Skin of body (tissue), 3 donors: ENCODE measurements at places on chromosomes 7 and 10. TPM values are rescaled to one million over a fixed set of nuclear protein-coding genes. Genes with fewer than 3 reads are reported as not detected.

NEUROD6 gene
- 0.30 TPM for total RNA-seq

IRF5 gene
- 4.2 TPM for total RNA-seq

RP9 gene
- total RNA-seq = 8.9 TPM

MYO3A gene
- 2.3 TPM for total RNA-seq

ASB10 gene
- total RNA-seq = 0.69 TPM

COL13A1 gene
- total RNA-seq = 10.1 TPM

SFRP5 gene
- 1.7 TPM for total RNA-seq

GNGT1 gene
- total RNA-seq = not detected

JAKMIP3 gene
- total RNA-seq = 0.39 TPM

DNA sequence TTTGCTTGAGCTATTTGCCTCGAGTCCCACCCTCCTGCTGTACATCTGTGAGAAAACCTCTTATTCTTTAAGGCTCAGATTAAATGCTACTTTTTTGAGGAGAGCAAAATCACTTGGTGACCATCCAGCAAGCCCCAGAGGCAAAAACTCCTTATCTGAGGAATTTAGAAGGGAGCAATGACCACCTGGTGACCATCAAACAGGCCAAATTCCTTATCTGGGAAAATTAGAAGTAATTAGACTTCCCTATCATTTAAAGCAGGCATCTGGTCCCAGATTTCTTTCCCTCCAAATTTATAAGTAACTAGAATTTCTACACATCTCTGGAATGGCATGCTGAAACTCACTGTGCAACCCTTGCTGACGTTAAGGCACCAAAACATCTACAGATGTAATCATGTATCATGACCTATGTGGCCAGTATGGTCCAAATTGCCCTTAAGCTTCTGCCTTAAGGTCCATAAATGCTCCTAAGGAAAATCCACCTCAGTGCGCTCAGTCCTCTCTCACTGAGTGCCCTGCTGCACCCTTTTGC, 40.9 kb upstream of the PDLIM1 start:
- DNase-seq = no peak

DNA sequence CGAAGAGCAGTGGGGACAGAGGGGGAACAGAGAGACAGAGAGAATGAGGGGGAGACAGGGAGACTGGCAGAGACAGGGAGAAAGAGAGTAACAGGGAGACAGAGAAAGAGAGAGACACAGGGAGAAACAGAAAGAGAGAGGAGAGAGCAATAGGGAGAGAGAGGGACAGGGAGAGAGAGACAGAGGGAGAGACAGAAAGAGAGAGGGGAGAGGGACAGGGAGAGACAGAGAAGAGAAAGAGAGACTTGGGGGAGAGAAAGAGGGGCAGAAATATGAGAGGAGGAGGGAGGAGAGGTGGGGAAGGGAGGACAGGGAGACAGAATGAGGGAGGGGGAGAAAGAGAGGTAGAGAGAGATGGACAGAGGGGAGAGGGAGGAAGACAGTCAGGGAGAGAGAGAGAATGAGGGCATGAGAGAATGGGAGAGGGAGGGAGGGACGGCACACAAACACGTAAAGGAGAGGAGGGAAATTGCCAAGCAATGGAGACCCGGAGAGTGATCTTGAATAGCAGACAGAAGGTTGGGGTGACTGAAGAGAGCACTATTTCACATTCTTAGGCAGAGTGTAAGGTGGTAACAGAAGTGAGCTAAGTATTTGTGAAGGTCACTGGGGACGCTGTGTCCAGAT, 33.3 kb upstream of the KCNMA1 start:
- no peak for DNase-seq

- DNase-seq = no peak
These were observed 77.6 kb upstream of the UNC5B start for GRCh38 chr10:71134732-71135211.

- DNase-seq = no peak
These were observed 190.1 kb upstream of the AKR1E2 start for GRCh38 chr10:4635883-4636282.

DNA sequence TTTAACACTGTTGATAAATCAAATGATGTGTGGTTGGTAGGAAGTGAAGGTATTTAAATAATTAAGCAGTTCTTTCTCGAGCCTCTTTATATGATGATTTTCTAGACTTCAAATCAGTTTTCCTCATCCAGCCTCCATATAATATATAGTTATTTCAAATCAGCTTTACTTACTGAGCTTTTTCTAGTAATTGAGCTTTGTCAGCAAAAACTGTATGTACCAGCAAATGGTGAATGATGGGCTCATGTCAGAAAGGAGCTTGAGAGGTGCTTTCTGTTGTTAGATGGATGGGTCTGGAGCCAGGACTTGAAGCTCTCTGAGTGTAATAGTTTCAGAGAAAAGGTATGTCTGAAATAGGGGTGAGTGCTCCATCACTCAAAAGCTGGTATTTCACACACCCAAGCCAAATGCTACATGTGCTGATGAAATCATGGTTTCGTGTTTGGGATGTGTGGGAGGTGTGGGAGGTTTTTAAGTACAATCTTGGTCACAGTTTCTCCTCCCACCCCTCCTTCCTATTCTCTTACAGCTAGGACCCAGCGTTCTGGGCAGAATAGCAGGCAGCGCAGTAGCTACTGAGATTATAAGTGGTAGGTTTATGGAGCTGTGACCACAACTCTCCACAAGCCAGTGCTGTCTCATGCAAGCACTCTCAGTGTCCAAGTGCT, 55.8 kb downstream of the LRMDA start:
- no peak for DNase-seq

- DNase-seq = no peak
These were observed 46.4 kb downstream of the KIAA1217 start for GRCh38 chr10:24255115-24255880.

DNA sequence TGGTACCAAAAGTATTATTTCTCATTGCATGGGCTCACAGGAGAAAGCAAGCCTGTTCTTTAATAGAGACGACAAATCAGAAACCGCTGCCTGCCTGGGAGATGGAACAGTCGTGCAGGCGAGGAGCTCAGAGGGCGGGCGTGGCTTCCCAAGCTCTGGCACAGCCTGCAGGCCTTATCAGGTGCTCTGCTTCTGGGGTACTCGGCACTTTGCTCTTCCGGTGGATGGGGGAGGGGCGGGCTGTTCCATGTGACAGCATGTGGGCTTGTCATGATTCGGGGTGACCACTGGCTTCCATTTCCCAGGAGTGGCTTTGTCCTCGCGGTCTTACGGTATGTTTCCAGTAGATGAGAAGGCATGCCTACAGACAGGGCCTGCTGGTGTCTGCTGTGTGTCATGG, 228.6 kb downstream of the MGMT start:
- DNase-seq = no peak

DNA sequence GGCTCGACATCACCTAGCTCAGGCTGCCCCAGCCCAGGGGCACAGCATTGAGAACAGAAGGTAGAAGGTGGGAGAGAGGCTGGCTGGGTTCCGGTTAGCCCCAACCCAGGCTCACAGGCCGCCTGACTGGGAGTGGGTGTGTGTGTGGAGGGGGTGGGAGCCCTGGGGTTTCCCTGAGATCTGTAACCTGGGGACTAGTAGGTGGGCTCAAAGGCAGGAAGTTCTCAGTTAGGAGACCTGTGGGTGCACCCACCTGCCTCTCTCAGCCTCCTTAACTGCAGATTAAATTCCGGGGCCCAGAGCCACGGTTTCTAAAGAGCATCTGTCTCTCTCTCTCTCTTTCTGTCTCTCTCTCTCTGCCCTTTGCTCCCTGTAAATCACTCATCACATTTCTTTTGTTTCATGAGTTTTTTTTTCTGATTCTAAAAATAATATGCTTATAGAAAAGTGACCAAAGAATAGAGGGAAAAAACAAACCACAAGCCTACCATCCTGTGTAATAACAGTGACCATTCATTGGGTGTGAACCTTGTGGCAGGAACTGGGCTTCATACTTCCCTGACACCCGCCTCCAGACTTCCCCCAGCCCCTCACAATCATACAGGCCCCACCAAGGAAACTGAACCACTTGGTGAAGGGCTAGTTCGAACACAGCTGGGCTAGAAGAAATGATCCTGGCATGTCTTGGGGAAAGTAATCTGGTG, 83.4 kb upstream of the SMNDC1 start:
- no peak for DNase-seq

GRCh38 chr7:134520130-134520529, 7.2 kb upstream of the AKR1B10 start:
- DNase-seq = no peak

DNA sequence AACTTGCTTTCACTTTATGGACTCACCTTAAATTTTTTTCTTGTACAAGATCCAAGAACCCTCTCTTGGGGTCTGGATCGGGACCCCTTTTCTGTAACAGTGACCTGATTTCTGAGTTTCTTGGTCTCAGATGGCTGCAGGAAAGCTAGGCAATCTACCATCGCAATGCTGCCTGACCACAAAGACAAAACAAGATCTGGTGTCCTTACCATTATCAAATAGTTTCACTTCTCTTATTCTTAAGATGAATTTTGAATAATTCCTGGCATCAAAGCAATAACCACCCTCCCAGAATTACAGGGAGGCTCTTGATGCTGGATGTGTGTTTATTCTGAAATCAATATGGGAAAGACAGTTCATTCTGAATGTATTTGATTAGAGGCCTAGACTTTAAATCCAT, 77.4 kb upstream of the FRMD4A start:
- no peak for DNase-seq

DNA sequence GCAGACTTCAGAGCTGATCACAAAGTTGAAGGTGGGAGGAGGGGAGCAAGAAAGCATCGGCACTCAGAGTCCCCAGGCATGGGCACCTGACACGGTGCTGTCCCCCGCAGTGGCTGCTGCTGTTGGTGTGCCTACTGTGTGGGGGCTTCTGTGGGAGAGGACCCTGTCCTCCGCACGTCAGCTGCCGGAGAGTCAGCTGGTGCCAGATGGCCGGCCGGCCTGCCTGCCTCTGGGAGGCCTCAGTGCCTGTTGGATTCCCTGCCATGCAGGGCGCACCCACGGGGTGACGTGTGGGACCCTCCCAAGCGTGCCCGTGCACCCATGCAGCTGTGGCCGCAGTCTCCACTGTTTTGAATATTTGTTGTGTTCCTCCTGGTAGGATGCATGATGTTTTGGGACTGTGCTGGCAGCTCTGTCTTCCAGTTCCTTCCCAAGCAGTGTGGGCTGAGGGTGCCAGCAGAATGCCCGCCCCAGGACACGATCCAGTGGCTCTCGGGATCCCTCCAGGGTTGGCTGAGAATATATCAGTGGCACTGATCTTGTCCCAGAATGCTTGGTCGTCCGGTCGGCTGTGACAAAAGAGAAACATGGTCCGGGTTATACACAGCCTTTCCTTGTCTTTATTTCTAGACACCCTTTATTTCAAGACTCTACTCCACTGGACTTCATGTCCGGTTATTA, 185.6 kb downstream of the MGMT start:
- no peak for DNase-seq

DNA sequence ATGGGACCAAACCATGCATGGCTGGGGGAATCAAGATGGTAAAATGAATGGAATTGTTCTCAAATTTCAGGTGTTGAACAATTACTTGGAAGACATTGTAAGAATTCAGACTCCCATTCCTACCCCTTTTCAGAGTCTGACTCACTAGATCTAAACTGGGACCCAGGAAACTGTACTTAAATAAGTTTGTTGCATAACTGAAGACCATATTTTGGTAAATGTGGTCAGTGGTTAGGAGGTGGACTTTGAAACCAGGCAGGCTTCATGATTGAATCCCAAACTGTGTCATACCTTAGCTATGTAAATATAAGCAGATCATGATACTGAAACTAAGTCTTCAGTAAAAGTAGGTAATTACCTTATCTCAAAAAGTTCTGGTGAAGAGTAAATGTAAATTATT, 41.7 kb downstream of the ZWINT start:
- DNase-seq = no peak

DNA sequence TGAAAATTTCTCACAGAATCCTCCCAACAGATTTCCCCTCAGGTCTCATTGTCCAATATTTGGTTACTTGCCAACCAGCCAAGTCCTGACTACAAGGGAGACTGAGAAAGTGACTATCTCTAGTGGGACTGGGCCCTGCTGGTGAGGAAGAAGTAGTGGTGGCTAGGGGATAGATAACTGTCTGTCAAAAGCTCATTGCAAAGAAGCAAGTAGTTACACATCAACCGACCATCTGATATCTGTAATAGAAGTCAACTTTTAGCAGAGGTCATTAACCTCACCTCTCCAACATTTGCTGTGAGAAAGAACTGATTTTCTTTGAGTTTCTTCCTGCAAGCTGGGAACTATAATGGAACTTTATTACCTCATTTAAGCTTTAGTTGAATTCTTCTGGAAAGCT, 15.2 kb downstream of the STAMBPL1 start:
- DNase-seq = no peak
